ENCODE measurements at places on chromosomes 16 and 17. TPM values are rescaled to one million over a fixed set of nuclear protein-coding genes. Genes with fewer than 3 reads are reported as not detected.

Gene TBC1D3E
- not detected for total RNA-seq

Gene LHX1
- not detected for total RNA-seq

Gene TPPP3
- total RNA-seq, result 135 TPM

Gene WNT3
- 1.4 TPM for total RNA-seq

Gene XAF1
- 19.7 TPM for total RNA-seq

Data from tongue (tissue), 3 donors.